HT1080 (cell line): ENCODE measurements at places on chromosomes 13 and 19.
A peak's percentile ranks its signal among the peaks of the same experiment; 100 is the strongest.

- DNase-seq: no peak
These were observed 34.3 kb downstream of the RASA3 start for GRCh38 chr13:114097893-114098688.

- DNase-seq: no peak
These were observed 1559.2 kb downstream of the SLITRK1 start for GRCh38 chr13:82323101-82323500.

DNA sequence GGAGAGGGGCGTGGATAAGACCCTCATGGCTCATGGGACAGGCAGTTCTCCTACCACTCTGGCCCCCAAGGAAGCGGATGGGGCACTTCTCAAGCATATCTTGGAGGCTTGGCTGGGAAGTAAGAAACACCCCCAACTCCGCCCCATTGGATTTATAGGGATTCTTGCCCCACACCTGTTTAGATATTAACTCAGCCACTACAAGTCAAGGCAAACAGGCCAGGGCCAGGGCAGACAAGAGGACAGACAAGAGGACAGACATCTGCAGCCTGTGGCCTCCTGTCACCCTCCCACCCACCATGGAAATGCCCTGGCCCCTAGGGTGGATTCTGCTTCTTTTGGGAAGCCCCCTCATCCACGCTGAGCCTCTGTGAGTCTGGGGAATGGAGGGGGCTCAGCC lies 24.1 kb downstream of the RDH8 start:
- no peak for DNase-seq

GRCh38 chr19:49879243-49879963 lies 1.9 kb downstream of the TBC1D17 start:
- DNase-seq: no peak

DNA sequence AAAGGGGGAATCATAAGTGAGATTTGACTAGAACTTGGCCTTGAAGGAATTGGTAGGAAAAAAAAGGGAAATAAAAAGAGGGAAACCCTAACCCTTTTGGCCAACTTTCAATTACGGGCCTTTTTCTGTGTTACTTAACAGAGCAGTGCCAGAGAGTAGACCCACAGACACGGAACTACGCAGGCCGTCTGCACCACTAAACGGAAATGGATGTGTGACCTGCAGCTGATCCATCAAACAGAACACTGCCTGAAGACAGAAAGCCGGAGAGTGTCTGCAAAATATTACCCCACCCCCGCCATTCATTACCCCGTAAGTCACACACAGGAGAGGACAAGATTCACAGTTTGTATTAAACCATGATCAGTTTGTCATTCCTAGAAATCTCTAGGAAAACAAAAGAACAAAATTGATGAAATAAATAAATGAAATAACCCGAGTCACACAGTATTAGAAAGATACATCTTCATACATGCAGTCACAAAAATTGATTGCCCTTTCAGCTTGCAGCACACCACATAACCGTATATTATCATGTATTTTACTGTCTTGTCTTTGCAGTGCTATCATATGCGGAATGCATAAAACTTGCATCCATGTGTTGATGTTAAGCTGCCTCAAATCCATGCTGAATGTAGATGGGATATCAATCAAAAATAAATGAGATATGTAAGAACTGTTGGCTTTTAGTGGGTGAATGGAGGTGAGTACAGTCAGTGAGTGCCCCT lies 424.7 kb downstream of the IRS2 start:
- no peak for DNase-seq

DNA sequence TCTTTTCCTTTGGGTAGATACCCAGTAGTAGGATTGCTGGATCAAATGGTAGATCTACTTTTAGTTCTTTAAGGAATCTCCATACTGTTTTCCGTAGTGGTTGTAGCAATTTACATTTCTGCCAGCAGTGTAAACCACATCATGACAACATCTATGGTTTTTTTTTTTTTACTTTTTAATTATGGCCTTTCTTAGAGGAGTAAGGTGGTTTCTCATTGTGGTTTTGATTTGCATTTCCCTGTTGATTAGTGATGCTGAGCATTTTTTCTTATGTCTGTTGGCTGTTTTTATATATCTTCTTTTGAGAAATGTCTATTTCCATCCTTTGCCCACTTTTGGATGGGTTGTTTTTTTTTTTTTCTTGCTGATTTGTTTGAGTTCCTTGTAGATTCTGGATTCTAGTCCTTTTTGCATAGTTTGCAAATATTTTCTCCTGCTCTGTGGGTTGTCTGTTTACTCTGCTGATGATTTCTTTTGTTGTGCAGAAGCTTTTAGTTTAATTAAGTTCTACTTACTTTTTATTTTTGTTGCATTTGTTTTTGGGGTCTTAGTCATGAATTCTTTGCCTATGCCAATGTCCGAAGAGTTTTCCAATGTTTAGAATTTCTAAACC lies 38.8 kb downstream of the TDRD3 start:
- DNase-seq: no peak

GRCh38 chr13:20149762-20150161 lies 11.1 kb downstream of the GJA3 start:
- DNase-seq: no peak

DNA sequence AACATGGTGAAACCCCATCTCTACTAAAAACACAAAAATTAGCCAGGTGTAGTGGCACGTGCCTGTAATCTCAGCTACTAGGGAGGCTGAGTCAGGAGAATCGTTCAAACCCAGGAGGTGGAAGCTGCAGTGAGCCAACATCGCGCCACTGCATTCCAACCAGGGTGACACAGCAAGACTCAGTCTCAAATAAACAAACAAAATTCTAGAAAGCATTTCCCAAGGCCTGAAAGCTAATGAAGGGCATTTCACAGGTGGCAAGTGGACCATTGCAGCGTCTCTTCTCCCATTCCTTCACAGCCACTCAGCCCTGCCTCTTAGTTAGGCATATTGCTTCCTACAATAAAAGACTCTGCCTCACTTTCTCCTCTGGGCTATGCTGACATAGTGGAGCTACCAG lies 13.5 kb upstream of the RXFP2 start:
- DNase-seq: peak; percentile 58

DNA sequence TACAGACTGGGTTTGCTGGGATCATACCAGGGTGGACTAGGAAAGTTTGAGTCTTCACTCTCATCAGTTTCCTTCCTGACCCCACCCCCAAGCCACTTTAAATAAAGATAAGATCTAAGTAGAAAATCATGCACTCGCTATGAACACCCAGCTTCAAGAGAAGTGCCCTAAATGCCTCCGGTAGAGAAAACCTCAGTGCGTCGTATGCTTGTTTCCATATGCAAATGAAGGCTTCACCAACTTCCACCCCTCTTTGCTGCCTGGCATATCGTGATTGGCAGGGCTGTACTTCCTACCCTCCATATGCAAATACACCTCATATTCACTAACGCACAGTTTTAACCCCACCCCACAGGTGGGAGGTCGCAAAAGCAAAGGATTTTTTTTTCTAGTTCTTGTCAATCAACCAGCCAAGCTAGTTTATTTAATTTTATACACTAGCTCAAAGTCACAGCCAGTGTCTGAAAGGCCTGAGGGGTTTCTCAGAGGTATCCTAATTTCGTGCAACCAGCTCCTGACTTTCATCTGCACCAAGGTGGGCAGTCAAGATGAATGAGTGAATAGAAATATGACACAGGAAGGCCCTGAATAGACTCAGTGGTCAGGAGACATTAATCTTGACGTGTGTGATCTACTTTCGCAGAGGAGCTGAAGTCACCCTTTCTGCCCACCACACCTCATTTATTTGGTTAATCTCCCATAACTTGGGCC lies 121.1 kb upstream of the TSHZ3 start:
- DNase-seq: no peak

GRCh38 chr13:25966086-25966485 lies 85.7 kb downstream of the SHISA2 start:
- DNase-seq: peak; percentile 29

DNA sequence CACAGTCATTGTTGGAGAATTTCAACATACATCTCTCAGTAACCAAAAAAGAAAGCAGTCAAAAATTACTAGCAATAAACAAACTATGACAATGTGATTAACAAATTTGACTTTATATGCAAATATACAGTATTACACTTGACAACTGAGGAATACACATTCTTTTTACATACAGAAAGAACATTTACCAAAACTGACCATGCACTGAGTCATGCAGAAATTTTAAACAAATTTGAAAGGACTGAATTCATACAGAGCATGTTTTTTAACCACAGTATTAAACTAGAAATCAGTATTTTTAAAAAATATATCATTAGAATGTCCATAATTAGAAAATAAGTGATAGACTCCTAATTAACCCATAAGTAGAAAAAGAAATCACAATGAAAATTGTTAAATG lies 420.1 kb downstream of the TBC1D4 start:
- DNase-seq: no peak

DNA sequence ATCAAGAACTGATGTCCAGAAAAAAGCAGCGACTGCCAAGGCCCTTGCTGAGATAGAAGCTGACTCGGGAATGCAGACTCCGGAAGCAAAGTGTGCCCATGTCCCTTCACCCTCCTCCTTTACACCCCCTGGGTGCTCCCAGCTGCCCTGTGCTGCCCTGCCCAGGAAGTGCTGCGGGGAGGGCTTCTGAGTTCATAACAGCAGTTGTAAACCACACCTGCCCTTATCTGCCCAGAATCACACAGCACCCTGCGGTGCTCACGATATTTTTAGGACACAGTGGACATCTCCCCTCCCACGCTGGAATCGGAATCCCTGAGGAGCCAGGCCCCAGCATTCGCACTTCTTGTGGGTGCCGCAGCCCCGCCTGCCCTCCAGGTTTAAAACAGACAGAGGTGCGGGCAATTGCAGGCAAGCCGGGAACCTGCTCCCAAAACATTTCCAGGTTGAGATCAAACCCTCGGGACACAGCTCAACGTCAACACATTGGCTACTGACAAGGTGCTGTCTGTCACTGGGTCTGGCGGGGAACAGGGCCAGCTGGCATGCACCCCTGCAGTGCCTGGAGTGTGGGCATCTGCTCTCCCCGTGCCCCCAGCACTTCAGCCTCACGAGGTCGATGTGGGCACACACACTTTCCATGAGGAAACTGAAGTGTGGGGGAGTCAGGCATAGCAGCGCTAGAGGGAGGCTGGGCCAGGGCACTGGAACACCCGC lies 36.8 kb downstream of the RAB20 start:
- peak; percentile 19 for DNase-seq

DNA sequence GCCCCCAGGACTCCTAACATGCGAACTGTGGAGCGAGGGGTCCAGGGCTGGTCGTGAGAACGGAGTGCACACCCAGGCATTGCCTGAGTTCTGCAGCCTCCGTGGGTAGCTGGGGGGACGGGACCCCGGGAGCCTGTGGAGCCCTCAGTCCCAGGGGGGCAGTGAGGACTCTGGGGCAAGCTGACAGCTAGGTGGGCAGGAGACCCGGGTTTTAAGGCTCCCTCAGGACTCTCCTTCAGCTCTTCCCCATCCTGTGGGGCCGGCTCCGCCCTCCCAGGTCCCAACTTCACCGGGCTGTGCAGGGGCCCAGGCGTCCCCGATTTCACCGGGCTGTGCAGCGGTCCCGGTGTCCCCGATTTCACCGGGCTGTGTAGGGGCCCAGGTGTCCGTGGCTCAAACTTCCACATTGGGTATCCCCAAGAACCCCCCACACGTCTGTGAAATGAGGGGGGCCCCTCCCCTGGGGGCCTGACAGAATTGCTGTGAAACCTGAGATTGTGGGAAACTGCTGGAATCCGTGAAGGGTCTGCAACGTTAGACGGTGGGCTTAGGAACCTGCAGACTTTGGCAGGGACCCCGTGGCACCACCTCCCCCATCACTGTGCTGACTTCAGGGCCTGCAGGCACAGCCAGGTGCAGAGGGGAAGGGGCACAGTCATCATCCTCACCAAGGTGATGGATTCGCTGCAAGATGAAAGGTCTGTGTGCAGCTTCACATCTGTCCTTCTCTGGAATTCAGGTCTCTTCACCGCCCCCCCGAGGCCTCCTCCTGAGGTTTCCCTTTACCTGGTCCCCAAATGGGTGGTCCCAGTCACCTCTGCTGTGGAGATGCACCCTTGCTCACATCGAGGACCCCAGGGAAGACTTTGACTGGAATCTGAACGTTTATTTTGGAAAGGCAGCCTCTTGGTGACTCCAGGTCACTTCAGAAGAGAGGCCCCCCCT lies 73.2 kb upstream of the MCF2L start:
- no peak for DNase-seq

- DNase-seq: no peak
These were observed 21.9 kb upstream of the SLC35E1 start for GRCh38 chr19:16594131-16594586.

- DNase-seq: peak; percentile 17
These were observed 401.9 kb downstream of the PCDH20 start for GRCh38 chr13:61013796-61014195.

- no peak for DNase-seq
These were observed 73.0 kb downstream of the RASA3 start for GRCh38 chr13:114059428-114059827.

DNA sequence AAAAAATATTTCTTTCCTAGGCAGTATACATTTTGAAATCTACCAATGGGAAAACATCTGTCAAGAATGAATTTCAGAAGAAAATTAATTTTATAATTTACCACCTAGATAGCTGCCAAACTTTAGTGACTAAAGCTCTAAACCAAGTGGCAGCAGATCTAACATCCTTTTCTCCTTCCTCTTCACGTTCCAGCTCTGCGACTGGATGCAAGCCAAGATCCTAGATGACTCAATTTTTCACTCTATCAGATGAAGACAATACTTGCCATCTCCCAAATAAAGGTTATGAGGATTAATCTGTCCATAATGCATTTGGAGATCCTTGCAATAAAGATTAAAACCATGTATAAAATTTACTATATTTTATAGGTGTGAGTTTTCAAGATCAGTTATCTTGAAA lies 66.7 kb upstream of the MIR17HG start:
- peak; percentile 62 for DNase-seq

GRCh38 chr13:94414708-94415107 lies 64.8 kb downstream of the DCT start:
- no peak for DNase-seq

DNA sequence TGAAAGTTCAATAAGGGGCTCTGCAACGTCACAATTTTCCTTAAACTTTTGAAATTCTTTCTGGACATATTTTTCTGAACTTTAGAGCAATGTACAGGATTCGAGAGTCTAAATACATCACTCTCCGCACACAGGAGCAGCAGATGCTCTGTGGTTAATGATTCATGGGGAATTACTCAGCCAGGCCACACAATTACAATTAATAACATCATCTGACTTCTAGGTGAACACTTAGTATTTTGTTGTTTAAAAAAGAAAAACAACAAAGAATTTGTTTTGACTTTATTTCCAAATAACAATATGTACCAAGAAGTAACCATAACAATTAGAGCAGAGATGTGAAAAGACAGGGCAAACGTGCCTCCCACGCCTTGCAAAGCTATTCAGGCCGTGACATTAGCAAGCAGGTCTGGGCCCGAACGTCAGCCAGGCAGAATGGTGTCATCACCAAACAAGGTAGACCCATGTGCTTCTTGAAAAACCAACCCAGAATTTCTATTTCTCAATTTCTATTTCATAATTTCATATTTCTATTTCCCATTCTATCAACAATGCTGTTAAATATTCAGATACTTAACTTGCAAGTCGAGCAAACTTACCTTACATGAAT lies 236.3 kb downstream of the COL4A1 start:
- peak; percentile 75 for DNase-seq

DNA sequence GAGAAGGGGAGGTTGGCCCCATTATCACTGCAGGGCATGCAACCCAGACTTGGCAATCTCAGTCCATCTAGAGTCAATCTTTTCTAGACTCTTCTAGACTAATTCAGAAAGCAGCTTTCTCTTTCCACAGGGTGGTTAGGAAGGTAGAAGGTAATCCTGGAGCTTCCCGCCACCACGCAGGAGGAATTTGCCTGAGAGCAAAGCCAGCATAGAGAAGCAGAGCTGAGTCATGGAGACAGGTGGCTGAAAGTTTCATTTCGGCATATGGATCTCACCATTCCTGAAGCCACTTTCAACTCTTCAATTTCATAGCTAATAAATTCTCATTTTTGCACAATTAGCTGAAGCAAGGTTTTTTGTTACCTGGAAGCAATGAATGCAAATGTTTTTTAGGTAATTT lies 29.0 kb upstream of the FFAR2 start:
- DNase-seq: no peak
